Activated T-cell treated with anti-CD3 and anti-CD28 coated beads for 24 hours (primary cell): ENCODE measurements at places on chromosomes 1 and 21.

- no peak for DNase-seq
Measured at GRCh38 chr1:150534002-150534401, 15.2 kb upstream of the ADAMTSL4 start.

DNA sequence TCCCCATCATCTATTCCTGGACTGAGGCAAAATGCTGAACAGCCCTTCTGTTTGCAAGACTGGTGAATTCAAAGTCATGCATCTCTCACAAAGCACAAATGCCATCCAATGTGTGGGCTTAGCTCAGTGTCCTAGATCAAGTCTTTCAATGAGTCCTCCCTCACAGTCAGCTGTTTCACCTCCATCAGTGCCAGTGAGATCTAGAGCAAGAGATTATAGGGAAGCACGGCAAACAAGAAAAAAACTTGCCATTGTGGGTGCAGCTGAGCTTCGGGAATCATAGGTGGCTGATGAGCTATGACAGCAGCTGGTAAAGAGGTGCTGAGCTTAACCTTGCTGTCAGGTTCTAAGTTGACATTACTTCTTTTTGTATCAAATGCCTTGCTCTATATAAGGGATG, 130.2 kb downstream of the LMX1A start:
- no peak for DNase-seq

GRCh38 chr1:198498881-198499280, 41.6 kb downstream of the ATP6V1G3 start:
- no peak for DNase-seq

GRCh38 chr1:57799490-57800115, 375.7 kb upstream of the DAB1 start:
- no peak for DNase-seq

GRCh38 chr1:37562984-37563383, 6.2 kb downstream of the DNALI1 start:
- no peak for DNase-seq

GRCh38 chr1:43529206-43529731, 1.4 kb upstream of the PTPRF start:
- DNase-seq = peak; percentile 69

DNA sequence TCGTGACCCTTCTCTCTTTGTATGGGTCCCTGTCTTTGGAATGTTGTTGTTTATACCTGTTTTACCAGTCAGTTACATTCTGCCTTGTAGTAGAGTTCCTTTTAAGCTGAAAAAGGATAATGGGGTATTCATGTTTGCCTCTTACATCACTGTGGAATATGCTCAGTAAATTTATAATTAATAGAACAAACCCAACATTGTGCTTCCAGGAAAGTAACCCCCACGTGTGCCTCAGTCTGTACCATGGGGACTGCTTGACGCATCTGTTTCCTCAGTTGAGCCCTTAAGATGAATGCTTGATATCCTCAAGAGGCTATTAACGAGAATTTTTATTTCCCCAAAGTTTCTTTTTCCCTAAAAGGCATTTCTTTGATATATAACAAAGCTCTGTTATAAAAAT, 73.4 kb downstream of the ST6GALNAC3 start:
- no peak for DNase-seq

DNA sequence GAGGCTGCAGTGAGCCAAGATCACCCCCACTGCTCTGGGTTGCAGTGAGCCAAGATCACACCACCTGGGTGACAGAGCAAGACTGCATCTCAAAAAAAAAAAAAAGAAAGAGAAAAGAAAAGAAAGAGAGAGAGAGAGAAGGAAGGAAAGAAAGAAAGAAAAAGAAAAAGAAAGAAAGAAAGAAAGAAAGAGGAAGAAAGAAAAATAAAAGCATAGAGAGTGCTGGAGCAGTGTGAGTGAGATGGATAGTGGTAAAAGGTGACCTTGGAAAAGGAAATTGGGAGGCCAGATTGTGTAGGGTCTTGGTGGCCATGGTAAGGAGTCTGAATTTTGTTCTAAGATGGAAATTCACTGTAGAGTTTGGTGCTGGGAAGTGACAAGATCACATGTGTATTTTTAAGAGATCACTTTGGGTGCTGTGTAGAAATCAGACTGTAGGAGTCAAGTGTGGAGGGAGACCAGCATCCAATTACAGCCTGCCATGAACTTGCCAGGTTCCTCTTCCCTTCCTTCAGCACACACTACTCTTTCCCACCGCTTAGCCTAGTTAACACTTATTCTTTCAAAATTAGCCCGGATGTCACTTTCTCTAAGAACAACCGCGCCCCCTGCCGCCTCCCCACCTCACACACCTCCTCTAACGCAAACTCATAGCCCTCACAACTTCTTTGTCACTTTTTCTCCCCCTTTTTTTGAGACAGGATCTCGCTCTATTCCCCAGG, 17.9 kb downstream of the MTX1 start:
- peak; percentile 69 for DNase-seq
